ENCODE measurements at places on chromosomes 2 and 18.

- no peak for DNase-seq
These were observed 580 bp downstream of the NEDD4L start for GRCh38 chr18:58044370-58045241.

- DNase-seq = no peak
These were observed 50.0 kb upstream of the PAPOLG start for GRCh38 chr2:60706021-60706420.

DNA sequence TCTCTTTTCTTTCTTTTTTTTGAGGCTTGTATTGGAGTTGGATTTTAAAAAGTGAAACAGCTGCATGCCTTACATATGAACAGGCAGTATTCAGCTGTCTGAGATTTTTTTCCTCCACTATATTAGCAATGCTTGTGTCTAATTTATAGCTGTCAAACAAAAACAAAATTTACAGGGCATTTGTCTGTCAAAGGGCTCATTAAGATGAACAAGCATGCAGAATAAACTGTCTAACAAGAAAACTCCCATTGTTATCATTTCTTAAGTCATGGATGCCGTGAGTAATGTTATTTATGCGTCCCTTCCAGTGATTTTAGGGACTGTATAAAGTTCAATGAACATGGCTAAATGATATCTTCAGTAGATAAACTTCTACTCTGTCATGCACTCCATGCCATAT, 674.7 kb downstream of the PLCL1 start:
- DNase-seq = no peak

DNA sequence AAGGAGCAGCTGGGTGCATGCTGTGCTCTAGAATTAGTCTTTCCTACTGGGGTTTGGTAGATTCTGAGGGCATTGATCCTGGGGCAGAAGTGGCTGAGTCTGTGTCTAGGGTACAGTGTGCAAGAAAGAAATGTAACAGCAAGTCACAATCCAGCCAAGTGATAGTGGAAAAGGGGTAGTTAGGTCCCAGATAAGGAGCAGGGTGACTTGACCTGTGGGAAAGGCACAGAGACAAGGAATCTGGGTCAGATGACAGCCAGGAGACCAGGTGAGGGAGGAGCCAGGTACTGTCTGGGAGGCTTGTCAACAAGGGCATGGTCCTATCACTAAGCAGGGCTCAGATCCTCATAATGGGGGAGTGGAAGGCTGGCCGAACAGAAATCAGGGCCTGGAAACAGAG, 8.1 kb downstream of the IL37 start:
- no peak for DNase-seq

DNA sequence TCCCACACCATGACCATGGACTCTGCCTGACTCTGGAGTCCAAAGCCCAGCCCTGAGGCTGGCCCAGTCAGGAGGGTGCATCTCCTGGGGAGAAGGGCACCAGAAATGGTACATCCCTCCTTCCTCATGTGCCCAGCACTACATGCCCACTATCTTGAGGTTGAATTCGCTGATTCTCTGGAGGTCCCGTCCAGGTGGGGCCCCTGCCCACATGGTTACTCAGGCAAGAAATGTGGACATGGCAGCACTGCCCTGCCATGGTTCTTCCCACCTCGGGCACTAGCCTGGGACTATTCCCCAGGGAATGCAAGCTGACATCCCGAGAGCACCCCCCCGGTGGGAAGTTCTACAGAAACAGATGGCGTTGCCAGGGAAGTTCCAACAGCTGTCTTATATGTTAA, 15.3 kb upstream of the HES6 start:
- peak; percentile 67 for DNase-seq

- no peak for DNase-seq
These were observed 86.0 kb upstream of the ALPP start for GRCh38 chr2:232292395-232293154.

GRCh38 chr2:110864176-110864575, 131.8 kb downstream of the ACOXL start:
- no peak for DNase-seq

DNA sequence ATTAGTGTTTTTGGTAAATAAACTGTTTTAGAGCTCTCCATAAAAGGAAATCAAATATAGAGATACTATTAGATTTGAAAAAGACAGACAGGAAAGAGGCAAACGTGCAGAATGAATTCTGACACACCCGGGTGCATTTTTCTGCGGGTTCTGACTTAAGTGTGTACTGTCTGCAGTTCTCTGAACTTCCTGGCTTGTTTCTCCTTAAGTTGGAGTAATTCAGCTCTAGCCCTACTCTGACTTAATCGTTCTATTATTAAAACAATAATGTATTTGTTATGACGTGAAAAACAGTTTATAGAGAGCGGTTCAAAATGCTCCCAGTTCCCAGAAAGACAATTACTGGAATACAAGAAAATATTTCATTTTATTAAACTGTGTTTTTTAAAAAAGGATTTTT, 305.9 kb downstream of the ARHGAP15 start:
- no peak for DNase-seq

- no peak for DNase-seq
These were observed 74.6 kb downstream of the TTC27 start for GRCh38 chr2:32702303-32703064.

GRCh38 chr2:227827143-227827542, 13.5 kb downstream of the CCL20 start:
- no peak for DNase-seq

DNA sequence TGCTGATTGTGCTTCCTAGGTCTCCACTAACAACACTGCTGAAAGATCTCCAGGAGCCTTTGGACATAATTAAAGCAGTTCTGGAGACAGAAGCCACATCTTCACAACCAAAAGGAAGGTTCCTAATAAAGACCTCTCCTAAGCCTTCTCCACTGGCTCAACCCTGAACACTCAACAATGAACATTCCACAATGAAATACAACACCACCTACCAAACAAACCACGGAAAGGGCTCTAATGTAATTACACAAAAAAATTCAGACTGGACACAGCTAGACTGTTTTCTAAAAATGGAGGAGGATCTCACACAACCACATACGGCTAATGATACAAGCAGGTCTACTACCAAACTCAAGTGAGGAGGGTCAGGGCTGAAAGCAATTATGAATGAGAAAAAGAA, 43.6 kb downstream of the NOL10 start:
- no peak for DNase-seq

- no peak for DNase-seq
These were observed 523.3 kb downstream of the TRIB2 start for GRCh38 chr2:13240061-13240460.

DNA sequence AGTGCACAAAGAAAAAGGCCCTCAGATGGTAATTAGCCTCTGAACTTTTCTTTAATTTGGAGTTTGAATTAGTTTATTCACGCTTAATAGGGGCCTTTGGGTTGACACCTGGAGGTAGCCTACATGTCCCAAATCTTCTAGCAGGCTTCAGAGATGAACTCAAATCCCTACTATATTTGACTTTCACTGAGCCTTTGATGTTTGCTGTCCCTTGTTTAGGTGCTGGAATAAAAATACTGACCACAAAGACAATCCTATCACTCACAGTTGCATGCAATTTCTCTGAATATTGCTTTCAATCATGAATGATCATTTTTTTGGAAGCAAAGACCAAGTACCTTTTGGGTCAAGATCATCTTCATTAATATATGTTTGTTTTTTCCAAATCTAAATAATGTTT, 564.0 kb upstream of the FANCL start:
- no peak for DNase-seq

GRCh38 chr18:57754577-57755338, 48.4 kb downstream of the ATP8B1 start:
- DNase-seq = no peak

All from chondrocyte (in vitro differentiated cells).